ENCODE measurements at places on chromosomes 12 and 14. TPM values are rescaled to one million over a fixed set of nuclear protein-coding genes. Genes with fewer than 3 reads are reported as not detected.

The KLRK1 gene
- 0.92 TPM for total RNA-seq

The MAP3K12 gene
- total RNA-seq = 32.5 TPM

The LYZ gene
- total RNA-seq = 7.4 TPM

The KRT73 gene
- not detected for total RNA-seq

The IL31 gene
- total RNA-seq = not detected

The ADCK1 gene
- 8.5 TPM for total RNA-seq

The CIROP gene
- total RNA-seq = not detected

The DAAM1 gene
- 145 TPM for total RNA-seq

The DEPDC4 gene
- 2.8 TPM for total RNA-seq

The PIANP gene
- total RNA-seq = 4.4 TPM

The ZNF839 gene
- 13.8 TPM for total RNA-seq

The OR6C3 gene
- not detected for total RNA-seq

The PAN2 gene
- 30.9 TPM for total RNA-seq

The TAS2R46 gene
- total RNA-seq = 3.2 TPM

The KRT3 gene
- total RNA-seq = 0.23 TPM

The RNFT2 gene
- total RNA-seq = 56.3 TPM

The C12orf60 gene
- 3.7 TPM for total RNA-seq

The GUCY2C gene
- total RNA-seq = not detected

The RHEBL1 gene
- 1.6 TPM for total RNA-seq

The KRT75 gene
- not detected for total RNA-seq

The KCNK10 gene
- total RNA-seq = 24.5 TPM

The FAM90A1 gene
- total RNA-seq = not detected

The SYNDIG1L gene
- 32.8 TPM for total RNA-seq

The C1S gene
- 13.1 TPM for total RNA-seq

The MORN3 gene
- 3.9 TPM for total RNA-seq

The CKB gene
- 328 TPM for total RNA-seq

The DPF3 gene
- 15.5 TPM for total RNA-seq

The PELI2 gene
- 16.4 TPM for total RNA-seq

The CLEC9A gene
- not detected for total RNA-seq

The SLCO1B1 gene
- total RNA-seq = not detected

The PIK3C2G gene
- under 0.01 TPM for total RNA-seq

The KCNH5 gene
- total RNA-seq = 10.6 TPM

The RNASE1 gene
- 13.1 TPM for total RNA-seq

The INSM2 gene
- 2.3 TPM for total RNA-seq

The NOVA1 gene
- 110 TPM for total RNA-seq

The KLRC2 gene
- total RNA-seq = 4.4 TPM

The PRICKLE1 gene
- 27.0 TPM for total RNA-seq

The GARIN6 gene
- total RNA-seq = not detected

The NCOR2 gene
- 16.4 TPM for total RNA-seq

The TMEM120B gene
- 8.5 TPM for total RNA-seq

The KLRD1 gene
- under 0.01 TPM for total RNA-seq

The ZFHX2 gene
- 3.5 TPM for total RNA-seq

The LRRC10 gene
- total RNA-seq = not detected

The ADAMTS20 gene
- 0.46 TPM for total RNA-seq

The ARHGEF40 gene
- total RNA-seq = 23.5 TPM

The TAS2R13 gene
- total RNA-seq = 4.8 TPM

The NKX2-1 gene
- 21.5 TPM for total RNA-seq

The LRRK2 gene
- total RNA-seq = 14.3 TPM

The IGFBP6 gene
- total RNA-seq = 12.7 TPM

The CLEC14A gene
- total RNA-seq = 5.3 TPM
